ENCODE measurements at places on chromosomes 1 and 21. TPM values are rescaled to one million over a fixed set of nuclear protein-coding genes. Genes with fewer than 3 reads are reported as not detected.

The PROK1 gene
- not detected for total RNA-seq

The NEK2 gene
- total RNA-seq = not detected

The WNT9A gene
- total RNA-seq = 8.7 TPM

The TESK2 gene
- 4.3 TPM for total RNA-seq

The FCER1A gene
- total RNA-seq = not detected

The TNN gene
- total RNA-seq = 0.33 TPM

The SPRR4 gene
- not detected for total RNA-seq

The HIPK1 gene
- total RNA-seq = 49.9 TPM

The IFI44 gene
- total RNA-seq = 23.0 TPM

The EDN2 gene
- not detected for total RNA-seq

The DNM3 gene
- 6.4 TPM for total RNA-seq

The KCND3 gene
- 11.4 TPM for total RNA-seq

The SHISAL2A gene
- total RNA-seq = not detected

The ACBD6 gene
- 35.5 TPM for total RNA-seq

The RNF187 gene
- 24.3 TPM for total RNA-seq

The GJA9 gene
- total RNA-seq = not detected

The TEDDM1 gene
- total RNA-seq = not detected

The FAAH gene
- total RNA-seq = 11.5 TPM

The BRDT gene
- not detected for total RNA-seq

The MPZL1 gene
- total RNA-seq = 52.4 TPM

The CD48 gene
- total RNA-seq = 2.9 TPM

The OR14A16 gene
- not detected for total RNA-seq

The TSPEAR gene
- not detected for total RNA-seq

The RYR2 gene
- total RNA-seq = 22.4 TPM

The FBXO42 gene
- total RNA-seq = 23.7 TPM

The PCBP3 gene
- 8.2 TPM for total RNA-seq

The TRABD2B gene
- 1.1 TPM for total RNA-seq

The ADGRL4 gene
- total RNA-seq = 9.3 TPM

The RGS1 gene
- 153 TPM for total RNA-seq

The NEGR1 gene
- total RNA-seq = 61.0 TPM

The PPP1R15B gene
- 40.0 TPM for total RNA-seq

The BCAN gene
- total RNA-seq = not detected

The LRRC53 gene
- total RNA-seq = not detected

The TSPAN2 gene
- 61.5 TPM for total RNA-seq

The NPPB gene
- not detected for total RNA-seq

The GJB5 gene
- total RNA-seq = not detected

The C1orf53 gene
- total RNA-seq = 3.3 TPM

The PTAFR gene
- total RNA-seq = 8.0 TPM

The LRRC71 gene
- not detected for total RNA-seq

The FOXD2 gene
- total RNA-seq = not detected

The LDLRAD1 gene
- not detected for total RNA-seq

The ILDR2 gene
- 8.6 TPM for total RNA-seq

The OPRD1 gene
- total RNA-seq = 0.83 TPM

The CLCA4 gene
- 1.7 TPM for total RNA-seq

The FCRL6 gene
- total RNA-seq = not detected

The IL19 gene
- not detected for total RNA-seq

The MYOG gene
- not detected for total RNA-seq

The ZNF648 gene
- not detected for total RNA-seq

The C1orf167 gene
- 1.8 TPM for total RNA-seq

The LRRC8C gene
- 7.8 TPM for total RNA-seq

The ZNF678 gene
- total RNA-seq = 7.2 TPM

The VWA1 gene
- total RNA-seq = 107 TPM

The STXBP3 gene
- total RNA-seq = 105 TPM

The FOXJ3 gene
- 39.9 TPM for total RNA-seq

The ABCB10 gene
- 19.4 TPM for total RNA-seq

The LEFTY2 gene
- not detected for total RNA-seq

The PPFIA4 gene
- total RNA-seq = 1.4 TPM

The TCHHL1 gene
- total RNA-seq = not detected

Measured in sigmoid colon (tissue), 7 donors.